ENCODE measurements at places on chromosomes 1 and 21.

- H3K27ac ChIP-seq, result peak overlapping the region; percentile 37
- H3K4me1 ChIP-seq, result peaks cover 4% of the 10 kb centered on the region
- no peak overlapping the region for H3K4me3 ChIP-seq
- no peak for DNase-seq
These were observed 7.3 kb downstream of the KIF21B start for GRCh38 chr1:201016211-201016651.

DNA sequence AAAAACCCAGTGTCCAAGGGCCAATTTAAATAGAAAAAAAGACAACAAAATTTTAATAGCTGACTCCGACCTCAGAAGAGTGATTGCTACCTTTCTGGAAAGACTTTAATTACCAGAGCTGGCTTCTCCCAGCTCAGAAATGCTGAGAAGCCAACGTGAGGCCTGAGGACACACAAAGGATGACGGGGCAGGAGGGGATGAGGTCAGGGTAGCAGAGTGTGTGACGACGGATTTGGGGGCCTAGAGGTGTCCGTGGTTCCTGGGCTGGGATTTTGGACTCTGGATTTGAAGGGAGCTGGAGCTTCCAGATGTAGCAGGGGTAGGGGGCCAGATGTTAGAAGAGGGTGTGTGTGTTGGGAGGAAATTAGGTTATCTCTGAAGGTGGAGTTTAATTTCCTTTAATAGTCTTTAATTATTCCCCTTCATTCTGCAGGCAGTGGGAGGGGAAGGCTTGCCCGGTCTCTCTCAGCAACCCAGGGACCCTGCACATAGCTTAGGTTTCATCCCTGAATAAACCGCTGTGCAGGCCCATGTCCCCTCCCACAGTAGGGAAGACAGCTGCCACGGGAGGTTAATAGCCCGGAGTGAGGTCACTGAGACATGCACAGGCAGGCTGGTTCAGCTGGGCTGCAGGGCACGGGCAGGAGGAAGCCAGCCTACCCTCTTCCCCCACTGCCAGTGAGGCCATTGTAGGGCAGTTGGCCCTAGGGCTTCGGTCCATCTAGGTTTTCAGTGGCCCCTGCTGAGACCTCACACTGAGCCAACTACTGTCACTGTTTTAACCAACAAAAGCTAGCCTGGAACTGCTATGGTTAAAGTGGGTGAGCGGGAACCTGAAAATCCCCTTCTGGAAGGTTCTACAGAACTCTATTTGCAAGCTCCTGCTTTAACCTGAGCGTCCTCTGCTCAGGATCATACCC is 3.8 kb upstream of the PADI3 start:
- H3K4me1 ChIP-seq, result peaks cover 8% of the 10 kb centered on the region
- no peaks in the 10 kb centered on the region for H3K36me3 ChIP-seq
- no peak overlapping the region for H3K27ac ChIP-seq
- DNase-seq, result no peak
- no peak overlapping the region for H3K4me3 ChIP-seq
- peaks cover 6% of the 10 kb centered on the region for H3K27me3 ChIP-seq

DNA sequence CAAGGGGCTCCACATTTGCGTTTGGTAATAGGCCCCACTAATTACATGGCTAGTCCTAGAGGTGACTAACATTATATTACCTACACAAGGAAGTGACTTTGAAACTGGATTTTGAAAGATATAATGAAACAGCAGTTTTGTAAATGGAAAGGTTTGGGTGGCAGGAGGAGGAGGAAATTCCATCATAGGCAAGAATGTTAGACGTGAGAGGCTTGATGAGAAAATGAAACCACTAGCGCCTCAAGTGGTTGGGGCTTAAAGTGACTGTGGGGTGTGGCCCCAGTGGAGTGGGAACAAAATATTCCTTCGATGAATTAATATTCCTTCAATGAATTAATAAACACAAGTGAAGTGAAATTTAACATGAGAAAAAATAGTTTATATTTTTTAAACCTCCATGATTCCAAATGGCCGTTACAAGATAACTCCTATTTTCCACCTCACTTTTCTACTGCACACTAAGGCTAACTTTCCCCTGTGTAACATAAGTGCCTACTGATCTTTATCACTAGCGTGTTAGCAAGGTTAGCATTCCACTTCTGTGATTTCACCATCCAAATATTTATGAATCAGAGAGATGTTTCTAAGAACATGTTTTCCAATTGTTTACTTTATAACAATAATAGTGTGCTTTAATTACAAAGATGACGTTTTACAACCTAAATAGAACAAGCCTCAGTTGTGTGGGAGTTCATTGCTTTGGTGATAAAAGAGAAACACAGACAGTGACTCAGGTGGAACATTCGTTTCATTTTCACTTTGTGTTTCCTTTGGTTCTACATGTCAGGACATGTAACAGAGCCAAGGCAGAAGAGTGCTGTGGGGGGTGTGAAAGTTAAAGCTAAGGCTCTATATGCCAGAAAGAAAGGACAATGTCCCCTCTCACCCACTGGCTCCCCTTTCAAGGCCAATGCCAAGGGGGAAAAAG is 12.5 kb upstream of the ATF3 start:
- H3K27ac ChIP-seq, result peak overlapping the region; percentile 73
- DNase-seq, result no peak
- H3K36me3 ChIP-seq, result no peaks in the 10 kb centered on the region
- no peak overlapping the region for H3K4me3 ChIP-seq
- H3K4me1 ChIP-seq, result peaks cover 2% of the 10 kb centered on the region

- H3K4me1 ChIP-seq, result peaks cover 4% of the 10 kb centered on the region
- H3K36me3 ChIP-seq, result peaks cover 2% of the 10 kb centered on the region
- DNase-seq, result no peak
- peak overlapping the region; percentile 11 for H3K27ac ChIP-seq
- H3K27me3 ChIP-seq, result no peaks in the 10 kb centered on the region
These were observed 79.5 kb downstream of the JAK1 start for GRCh38 chr1:64886877-64887276.

GRCh38 chr1:168725831-168726230 is 3.2 kb downstream of the DPT start:
- H3K36me3 ChIP-seq, result no peaks in the 10 kb centered on the region
- H3K27me3 ChIP-seq, result peaks cover 24% of the 10 kb centered on the region
- H3K27ac ChIP-seq, result no peak overlapping the region
- DNase-seq, result no peak
- no peak overlapping the region for H3K4me3 ChIP-seq

DNA sequence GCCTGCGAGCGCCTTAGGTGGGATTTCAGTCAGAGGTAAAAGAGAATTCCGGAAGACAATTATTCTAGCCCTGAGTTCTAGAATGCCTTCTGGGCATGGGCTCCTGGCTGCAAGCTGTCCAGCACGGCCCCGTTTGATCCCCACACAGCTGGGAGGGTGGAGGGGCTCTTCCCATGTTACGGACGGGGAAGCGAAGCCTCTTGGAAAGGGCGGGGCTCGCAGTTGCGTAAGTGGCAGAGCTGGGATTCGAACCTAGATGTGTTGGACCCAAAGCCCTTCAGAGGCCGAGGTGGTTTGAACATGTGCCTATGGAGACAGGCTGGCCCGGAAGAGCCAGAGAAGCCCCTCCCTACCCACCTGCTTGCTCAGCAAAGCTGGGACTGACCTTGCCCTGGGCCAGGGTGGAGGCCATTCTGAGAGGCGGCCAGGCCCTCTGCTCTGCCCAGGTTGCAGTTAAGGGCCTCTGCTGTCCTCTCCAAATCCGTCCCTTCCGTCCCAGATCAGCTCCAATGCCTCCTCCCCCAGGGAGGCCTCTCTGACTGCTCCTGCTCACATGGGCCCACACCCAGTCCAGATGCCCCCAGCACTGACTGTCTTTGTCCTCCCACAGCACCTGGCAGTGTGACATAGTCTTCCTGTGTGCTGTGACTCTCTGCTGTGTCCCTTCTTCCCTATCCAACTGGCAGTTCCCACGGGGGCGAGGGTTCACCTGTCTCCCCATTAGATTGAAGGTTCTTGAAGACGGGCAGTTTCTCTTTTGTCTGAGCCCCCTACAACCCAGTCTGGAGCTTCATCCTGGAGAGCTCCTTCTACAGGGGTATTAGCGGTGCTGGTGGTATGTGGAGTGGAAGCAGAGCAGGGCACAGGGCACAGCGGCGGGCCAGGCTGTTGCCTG is 1.2 kb upstream of the HSPB7 start:
- no peaks in the 10 kb centered on the region for H3K36me3 ChIP-seq
- H3K4me3 ChIP-seq, result no peak overlapping the region
- no peak for DNase-seq
- peaks cover 28% of the 10 kb centered on the region for H3K27me3 ChIP-seq

- H3K36me3 ChIP-seq, result no peaks in the 10 kb centered on the region
- H3K4me1 ChIP-seq, result no peaks in the 10 kb centered on the region
- peaks cover 12% of the 10 kb centered on the region for H3K27me3 ChIP-seq
- H3K27ac ChIP-seq, result no peak overlapping the region
- H3K4me3 ChIP-seq, result no peak overlapping the region
- DNase-seq, result no peak
These were observed 42.8 kb upstream of the RD3 start for GRCh38 chr1:211534545-211535291.

DNA sequence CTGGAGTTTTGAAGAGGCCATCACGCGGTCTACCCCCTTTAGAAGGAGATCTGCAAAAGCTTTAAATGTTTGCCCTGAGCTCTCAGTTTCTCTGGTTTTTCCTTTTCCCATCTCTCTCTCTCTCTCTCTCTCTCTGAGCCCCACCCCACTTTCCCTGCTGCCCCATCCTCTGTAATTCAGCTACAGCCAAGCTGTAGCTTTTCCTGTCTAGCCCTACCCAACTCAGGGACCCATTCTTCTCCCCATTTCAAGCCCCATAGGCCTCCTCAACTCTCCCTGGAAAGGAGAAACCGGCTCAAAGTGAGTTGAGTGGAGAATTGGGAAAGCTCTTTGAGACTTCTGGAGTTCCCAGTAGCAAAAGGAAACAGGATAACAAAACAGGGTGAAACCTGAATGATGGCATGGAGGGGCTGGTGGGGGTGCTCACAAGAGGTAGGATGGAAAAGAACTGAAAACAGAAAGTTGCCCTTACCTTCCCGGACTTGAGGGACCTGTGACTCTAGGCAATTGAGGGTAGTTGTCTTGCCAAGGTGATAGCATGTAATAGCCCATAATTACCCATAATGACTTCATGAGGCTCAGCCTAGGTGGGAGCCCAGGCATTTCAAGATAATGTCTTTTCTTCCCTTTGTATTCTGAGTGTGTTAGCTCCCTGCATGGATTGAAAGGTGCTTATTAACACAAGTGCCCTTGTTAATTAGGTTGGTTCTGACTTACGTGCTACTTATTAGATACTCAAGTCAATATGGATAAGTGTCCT is 84.9 kb downstream of the SLC16A1 start:
- peaks cover 30% of the 10 kb centered on the region for H3K4me1 ChIP-seq
- no peak overlapping the region for H3K27ac ChIP-seq
- H3K4me3 ChIP-seq, result no peak overlapping the region
- DNase-seq, result no peak
- H3K27me3 ChIP-seq, result no peaks in the 10 kb centered on the region
- H3K36me3 ChIP-seq, result no peaks in the 10 kb centered on the region

DNA sequence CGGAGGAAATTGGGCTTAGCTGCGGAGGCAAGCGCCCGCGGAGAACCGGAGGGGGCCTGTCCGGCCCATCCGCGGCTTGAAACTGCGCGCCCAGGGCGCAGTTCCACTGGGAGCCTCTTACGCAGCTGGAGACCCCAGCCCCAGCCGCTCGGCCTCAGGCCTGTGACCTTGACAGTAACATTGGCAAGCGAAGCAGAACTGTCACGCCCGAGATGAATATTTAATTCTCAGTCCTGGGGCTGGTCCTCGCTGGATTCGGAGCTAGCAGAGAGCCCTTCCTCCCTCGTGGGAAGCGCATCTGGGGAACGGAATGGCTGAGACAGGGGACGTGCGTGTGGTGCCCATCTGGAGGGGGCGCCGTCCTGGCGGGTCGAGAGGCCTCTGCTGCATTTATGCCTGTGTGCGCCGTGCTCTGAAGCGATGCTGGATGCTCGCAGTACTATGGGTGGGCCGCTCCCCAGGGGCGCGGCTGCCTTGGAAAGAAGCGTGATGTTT is 928 bp downstream of the SLC6A17 start:
- peaks cover 50% of the 10 kb centered on the region for H3K27me3 ChIP-seq
- H3K27ac ChIP-seq, result no peak overlapping the region
- no peaks in the 10 kb centered on the region for H3K36me3 ChIP-seq
- H3K4me1 ChIP-seq, result no peaks in the 10 kb centered on the region

- no peak for DNase-seq
- H3K4me3 ChIP-seq, result no peak overlapping the region
- H3K27ac ChIP-seq, result no peak overlapping the region
These were observed 210.3 kb downstream of the SLC35F3 start for GRCh38 chr1:234114648-234115307.

GRCh38 chr1:7811476-7811875 is 27.4 kb downstream of the PER3 start:
- no peak overlapping the region for H3K27ac ChIP-seq
- peaks cover 16% of the 10 kb centered on the region for H3K36me3 ChIP-seq
- no peaks in the 10 kb centered on the region for H3K4me1 ChIP-seq
- no peaks in the 10 kb centered on the region for H3K27me3 ChIP-seq
- H3K4me3 ChIP-seq, result no peak overlapping the region

- DNase-seq, result no peak
- H3K4me3 ChIP-seq, result no peak overlapping the region
- H3K4me1 ChIP-seq, result no peaks in the 10 kb centered on the region
- H3K27me3 ChIP-seq, result peaks cover 36% of the 10 kb centered on the region
- no peaks in the 10 kb centered on the region for H3K36me3 ChIP-seq
- H3K27ac ChIP-seq, result no peak overlapping the region
These were observed 11.6 kb downstream of the GJA5 start for GRCh38 chr1:147748676-147749350.

GRCh38 chr1:198669023-198669698 is 30.3 kb downstream of the PTPRC start:
- H3K27ac ChIP-seq, result no peak overlapping the region
- H3K4me3 ChIP-seq, result no peak overlapping the region
- no peaks in the 10 kb centered on the region for H3K36me3 ChIP-seq
- DNase-seq, result no peak
- no peaks in the 10 kb centered on the region for H3K27me3 ChIP-seq

- H3K4me3 ChIP-seq, result no peak overlapping the region
- no peak for DNase-seq
- no peaks in the 10 kb centered on the region for H3K4me1 ChIP-seq
- H3K27me3 ChIP-seq, result peaks cover 12% of the 10 kb centered on the region
These were observed 11.8 kb upstream of the KIAA0040 start for GRCh38 chr1:175204330-175204729.

GRCh38 chr1:237799762-237800474 is 90.8 kb downstream of the ZP4 start:
- H3K27me3 ChIP-seq, result no peaks in the 10 kb centered on the region
- peaks cover 1% of the 10 kb centered on the region for H3K4me1 ChIP-seq
- H3K36me3 ChIP-seq, result no peaks in the 10 kb centered on the region
- no peak overlapping the region for H3K4me3 ChIP-seq

DNA sequence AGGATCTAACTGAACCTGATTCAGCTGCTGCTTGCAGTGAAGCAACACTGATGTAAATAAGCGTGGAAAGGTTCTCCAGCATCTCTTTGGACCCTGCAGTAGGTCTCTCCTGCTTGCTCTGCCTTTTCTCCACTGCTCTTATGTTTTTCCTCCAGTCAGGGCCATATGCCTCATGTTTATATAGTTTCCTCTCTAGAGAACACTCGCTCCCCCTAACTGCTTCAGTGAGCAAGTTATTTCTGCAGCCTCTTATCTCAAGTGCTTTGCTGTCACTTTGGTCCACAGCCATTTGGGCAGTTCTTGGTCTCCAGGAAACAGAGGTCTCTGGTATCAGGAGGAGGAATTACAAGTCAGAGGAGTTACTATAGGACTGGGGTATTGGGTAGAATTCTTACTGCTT is 5.3 kb downstream of the PRUNE1 start:
- H3K4me3 ChIP-seq, result no peak overlapping the region
- H3K36me3 ChIP-seq, result peaks cover 4% of the 10 kb centered on the region
- peak overlapping the region; percentile 59 for H3K27ac ChIP-seq
- H3K4me1 ChIP-seq, result peaks cover 21% of the 10 kb centered on the region
- no peaks in the 10 kb centered on the region for H3K27me3 ChIP-seq
- DNase-seq, result no peak

All from progenitor cell of endocrine pancreas (in vitro differentiated cells).